ENCODE measurements at places on chromosomes 2 and 18. TPM values are rescaled to one million over a fixed set of nuclear protein-coding genes. Genes with fewer than 3 reads are reported as not detected.

- no peaks in the 10 kb centered on the region for H3K27me3 ChIP-seq
- no peaks in the 10 kb centered on the region for H3K4me1 ChIP-seq
- DNase-seq: no peak
- H3K27ac ChIP-seq: no peak overlapping the region
- no peaks in the 10 kb centered on the region for H3K36me3 ChIP-seq
These were observed 89.4 kb downstream of the PID1 start for GRCh38 chr2:229181641-229182040.

Gene GRHL1
- 11.7 TPM for total RNA-seq

DNA sequence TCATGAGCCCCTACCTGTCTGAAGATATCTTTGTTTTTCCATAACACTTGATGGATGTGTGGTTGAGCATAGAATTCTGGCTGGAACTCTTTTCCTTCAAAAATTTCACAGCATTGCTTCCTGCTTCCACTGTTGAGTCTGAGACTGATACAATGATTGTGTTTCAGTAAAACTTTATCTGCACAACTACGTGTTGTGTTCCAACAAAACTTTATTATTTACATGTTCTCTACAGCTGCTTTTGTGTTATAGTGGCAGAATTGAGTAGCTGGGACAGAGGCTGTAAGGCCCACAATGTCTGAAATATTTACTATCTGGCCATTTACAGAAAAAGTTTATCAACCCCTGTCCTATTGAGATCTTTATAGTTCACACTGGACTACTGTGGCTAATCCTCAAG is 275.3 kb downstream of the PHLPP1 start:
- no peaks in the 10 kb centered on the region for H3K36me3 ChIP-seq
- no peaks in the 10 kb centered on the region for H3K4me1 ChIP-seq
- no peak overlapping the region for H3K4me3 ChIP-seq
- DNase-seq: no peak
- no peak overlapping the region for H3K27ac ChIP-seq
- no peaks in the 10 kb centered on the region for H3K27me3 ChIP-seq

GRCh38 chr2:49832555-49832954 is 678.2 kb upstream of the FSHR start:
- H3K27ac ChIP-seq: no peak overlapping the region
- DNase-seq: no peak
- H3K4me1 ChIP-seq: no peaks in the 10 kb centered on the region
- no peaks in the 10 kb centered on the region for H3K27me3 ChIP-seq
- no peaks in the 10 kb centered on the region for H3K36me3 ChIP-seq

DNA sequence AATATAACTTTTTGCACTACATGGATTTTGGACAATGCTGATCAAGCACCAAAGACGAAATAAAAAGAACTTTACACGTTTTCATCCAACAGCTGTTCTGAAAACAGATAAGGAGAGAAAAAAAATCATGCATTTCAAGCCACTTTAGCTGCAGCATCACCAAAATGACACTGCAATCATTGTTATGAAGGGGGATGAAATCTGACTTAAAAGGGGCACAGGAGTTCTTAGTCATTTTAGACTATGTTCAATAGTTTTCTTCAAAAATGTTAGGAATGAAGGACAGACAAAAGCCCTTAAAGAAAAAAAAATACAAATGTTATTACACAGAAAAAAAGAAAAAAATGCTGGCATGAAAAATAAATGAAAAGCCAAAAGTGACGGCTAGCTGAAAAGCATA is 71.2 kb downstream of the CUL3 start:
- peaks cover 24% of the 10 kb centered on the region for H3K36me3 ChIP-seq
- H3K27me3 ChIP-seq: no peaks in the 10 kb centered on the region
- H3K27ac ChIP-seq: no peak overlapping the region
- DNase-seq: no peak
- peaks cover 28% of the 10 kb centered on the region for H3K4me1 ChIP-seq
